ENCODE measurements at places on chromosomes 4 and X.

- DNase-seq = no peak
These were observed 72.1 kb upstream of the MAMLD1 start for GRCh38 chrX:150291014-150291413.

DNA sequence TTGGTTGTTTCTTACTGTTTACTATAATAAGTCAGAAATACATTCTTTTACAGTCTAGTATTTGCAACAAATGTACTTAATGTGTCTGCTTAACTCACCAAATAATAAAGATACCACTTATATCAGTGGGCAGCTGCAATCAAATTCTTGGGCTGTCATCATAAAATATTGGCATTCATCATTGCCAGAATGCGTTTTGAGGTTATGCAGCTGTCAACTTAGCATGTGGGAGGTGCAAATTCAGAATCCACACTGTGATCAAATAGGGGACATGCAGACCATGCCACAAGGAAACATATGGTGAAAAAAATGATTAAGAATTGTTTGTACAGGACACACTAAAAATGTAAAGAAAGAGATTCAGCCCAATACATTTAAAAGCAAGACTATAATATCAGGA, 86.5 kb downstream of the HCCS start:
- peak; percentile 50 for DNase-seq

DNA sequence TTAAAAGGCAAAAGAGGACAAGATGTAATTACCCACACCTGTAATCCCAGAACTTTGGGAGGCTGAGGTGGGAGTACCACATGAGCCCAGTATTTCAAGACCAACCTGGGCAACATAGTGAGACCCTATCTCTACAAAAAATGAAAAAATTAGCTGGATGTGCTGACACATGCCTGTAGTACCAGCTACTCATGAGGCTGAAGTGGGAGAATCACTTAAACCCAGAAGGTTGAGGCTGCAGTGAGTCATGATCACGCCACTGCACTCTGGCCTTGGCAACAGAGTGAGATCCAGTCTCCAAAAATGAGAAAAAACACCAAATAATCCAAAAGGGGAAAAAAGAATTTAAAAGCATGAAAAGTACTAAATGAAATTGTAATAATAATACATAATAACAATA, 30.8 kb downstream of the NR0B1 start:
- peak; percentile 30 for DNase-seq

DNA sequence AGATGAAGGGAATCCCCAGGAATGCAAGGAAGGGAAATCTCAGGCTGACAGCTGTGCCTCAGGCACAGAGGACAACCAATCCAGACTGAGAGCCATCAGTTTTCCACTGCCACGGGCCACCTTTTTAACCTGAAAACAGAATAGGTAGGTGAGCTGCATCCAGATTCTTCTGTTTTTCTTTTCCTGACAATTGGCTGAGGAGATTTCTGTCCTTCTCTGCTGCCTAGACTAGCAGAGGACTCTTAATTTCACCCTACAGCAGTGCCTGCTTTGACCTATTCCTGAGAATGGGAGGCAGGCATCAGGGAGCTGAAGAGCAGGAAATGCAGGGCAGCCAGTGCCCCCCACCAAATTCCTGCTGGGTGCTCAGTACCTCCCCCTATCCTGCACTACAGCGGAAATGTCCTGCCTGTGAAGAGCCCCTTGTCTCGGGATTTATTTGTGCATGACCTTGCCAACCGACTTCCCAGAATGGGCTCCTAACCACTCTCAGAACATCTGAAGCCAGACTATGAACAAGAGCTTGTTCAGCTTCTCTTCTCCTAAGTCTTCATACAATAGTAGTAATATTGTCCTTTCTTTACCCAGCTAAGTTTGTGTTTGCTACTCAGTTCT, 65.1 kb downstream of the CASK start:
- DNase-seq = no peak

GRCh38 chrX:110420771-110421499, 62.3 kb downstream of the RTL9 start:
- no peak for DNase-seq

GRCh38 chr4:73019462-73020047, 50.0 kb downstream of the COX18 start:
- DNase-seq = peak; percentile 41

- DNase-seq = peak; percentile 79
These were observed 121.0 kb downstream of the PPA2 start for GRCh38 chr4:105352826-105353225.

DNA sequence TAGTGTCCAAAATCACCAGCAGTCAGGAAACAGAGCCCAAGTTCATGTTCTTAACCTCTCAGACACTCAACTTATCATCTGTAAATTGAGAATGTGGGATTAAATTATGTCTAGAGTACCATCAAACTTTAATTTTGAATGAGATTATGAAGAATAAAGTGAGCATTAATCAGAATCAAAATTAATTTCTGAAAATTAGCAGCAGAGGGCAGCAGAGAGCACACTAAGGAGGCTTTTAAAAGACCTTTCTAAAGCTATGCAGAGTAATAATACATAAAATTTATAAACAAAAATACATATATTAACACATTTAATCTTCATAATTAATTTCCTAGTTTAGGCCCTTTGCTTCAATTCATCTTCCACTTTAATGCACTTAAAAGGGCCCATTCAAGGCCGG, 7.1 kb downstream of the TASL start:
- peak; percentile 9 for DNase-seq

DNA sequence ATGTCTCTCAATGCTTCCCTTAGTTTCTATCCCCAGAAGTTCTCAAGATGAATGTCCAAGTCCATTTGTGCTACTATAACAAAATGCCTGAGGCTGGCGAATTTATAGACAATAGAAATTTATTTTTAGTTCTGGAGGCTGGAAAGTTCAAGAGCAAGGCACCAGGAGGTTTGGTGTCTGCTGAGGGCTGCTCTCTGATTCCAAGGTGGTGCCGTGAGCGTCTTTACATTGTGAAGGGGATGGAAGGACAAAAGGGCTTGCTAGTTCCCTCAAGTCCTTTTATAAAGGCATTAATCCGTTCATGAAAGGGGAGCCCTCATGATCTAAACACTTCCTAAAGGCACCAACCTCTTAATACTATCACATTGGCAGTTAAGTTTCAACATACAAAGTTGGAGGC, 12.3 kb downstream of the TRIM2 start:
- DNase-seq = no peak

DNA sequence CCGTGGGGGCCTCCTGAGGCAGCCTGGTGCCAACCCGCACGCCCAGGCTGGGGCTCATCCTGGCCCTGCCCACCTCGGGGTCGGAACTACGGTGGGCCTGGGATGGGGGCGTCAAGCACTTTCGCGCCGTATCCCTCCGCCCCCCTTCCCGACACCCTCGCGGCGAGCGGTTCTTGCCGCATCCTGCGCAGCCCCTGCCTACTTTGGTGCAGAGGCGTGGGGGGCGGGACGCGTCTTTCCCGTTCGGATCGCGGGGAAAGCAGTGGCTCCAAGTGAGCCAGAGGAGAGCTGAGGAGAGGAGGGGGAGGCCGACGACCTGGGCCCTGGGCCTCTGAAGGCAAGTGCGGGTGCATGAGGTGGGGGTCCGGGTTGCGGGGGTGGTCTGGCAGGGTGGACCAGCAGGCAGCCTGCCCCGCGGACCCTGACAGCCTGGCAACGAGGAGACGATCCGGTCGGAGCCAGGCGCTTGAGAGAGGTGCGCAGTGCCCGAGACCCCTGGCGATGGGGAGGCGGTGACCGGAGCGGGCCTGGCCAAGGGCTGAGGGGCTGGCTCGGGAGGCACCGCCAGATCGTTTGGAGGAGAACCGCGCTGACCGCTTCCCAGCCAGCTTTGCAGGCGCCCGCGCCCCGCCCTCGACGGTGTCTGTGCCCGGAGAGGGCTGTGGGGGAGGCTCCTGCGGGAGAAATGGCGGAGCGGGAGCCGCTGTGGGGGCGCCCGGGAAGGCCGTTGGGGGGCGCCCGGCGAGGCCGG, at the start of gene GPRASP2:
Gene GPRASP2, plus strand, starts transcription at position 233 of the 751 bp plus-strand sequence. CDS start 2,422 bp downstream, outside the sequence.
- DNase-seq = peak; percentile 12

DNA sequence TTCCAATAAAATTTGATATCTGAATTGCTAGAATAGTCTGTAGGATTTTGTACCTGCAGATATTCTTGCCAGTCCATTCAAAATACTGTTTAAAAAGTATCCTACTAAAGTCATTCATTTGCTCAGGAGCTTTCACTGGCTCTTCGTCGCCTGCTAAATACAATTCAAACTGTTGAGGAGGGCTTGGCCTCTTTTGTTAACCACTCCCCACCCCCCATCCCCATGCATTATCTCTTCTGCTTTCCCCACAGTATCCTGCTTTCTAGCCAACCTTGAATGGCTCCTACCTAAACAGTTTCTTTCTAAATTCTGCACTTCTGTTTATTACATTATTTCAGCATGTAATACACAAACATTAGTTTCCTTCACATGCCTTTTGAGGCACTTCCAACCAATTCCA, 230.8 kb downstream of the CPE start:
- DNase-seq = no peak

- DNase-seq = no peak
These were observed 65.4 kb upstream of the NKX1-1 start for GRCh38 chr4:1471443-1472147.

- no peak for DNase-seq
These were observed 89.6 kb downstream of the ANTXR2 start for GRCh38 chr4:79983431-79983830.

DNA sequence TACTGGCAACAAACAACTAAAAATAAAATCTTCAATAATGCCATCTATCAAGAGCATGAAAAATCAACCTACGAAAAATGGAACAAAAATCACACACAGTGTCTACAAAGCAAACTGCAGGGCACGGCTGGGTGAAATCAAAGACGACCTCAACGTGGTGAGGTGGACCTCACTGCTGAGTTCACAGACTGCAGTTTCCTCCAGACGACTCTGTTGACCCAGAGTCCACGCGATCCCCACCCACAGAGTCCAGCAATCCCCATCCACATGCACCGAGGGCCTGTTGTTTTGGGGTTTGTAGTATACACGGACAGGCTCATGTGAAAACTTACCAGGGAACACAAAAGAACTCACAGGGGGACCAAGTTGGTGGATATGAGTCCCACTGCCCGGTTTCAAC, 31.1 kb upstream of the GTPBP6 start:
- DNase-seq = no peak

DNA sequence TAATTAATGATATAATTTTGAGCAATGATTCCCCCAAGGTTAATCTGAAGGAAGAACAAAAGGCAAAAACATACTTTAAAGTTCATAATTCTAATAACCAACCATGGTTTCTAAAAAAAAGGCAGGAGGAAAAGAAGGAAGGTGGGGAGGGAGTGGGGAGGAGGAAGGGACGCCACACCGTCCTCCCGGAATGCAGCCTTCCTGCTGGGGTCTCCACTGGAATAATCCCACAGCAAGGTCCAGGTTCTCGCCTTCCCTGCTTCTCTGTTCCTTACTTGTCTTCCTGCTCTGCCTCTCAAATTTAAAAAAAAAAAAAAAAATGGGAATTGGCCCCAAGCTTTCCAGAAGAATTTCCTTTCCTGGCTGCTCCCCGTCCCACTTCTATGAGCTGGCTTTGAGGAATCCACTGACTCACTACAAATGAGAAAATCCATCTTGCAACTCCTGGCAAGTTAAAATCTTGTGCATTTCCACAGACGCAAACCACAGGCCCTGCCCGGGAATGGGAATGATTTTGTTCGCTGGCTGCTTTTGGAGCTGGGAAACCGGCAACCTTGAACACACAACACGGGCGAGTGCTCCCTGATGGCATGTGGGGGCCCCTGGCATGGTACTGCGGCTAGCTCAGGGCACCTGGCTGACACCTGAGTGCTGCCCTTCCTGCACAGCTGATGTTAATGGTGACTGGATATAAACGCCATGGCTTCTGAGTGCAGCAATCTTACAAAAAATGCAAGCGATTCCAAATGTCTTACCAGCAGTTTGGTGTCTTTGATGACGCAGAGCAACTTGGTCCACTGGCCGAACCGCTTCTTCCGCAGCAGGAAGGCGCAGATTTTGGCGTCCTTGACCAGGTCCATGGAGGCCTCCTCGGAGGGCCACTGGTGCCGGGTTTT, 97.0 kb downstream of the AFAP1 start:
- peak; percentile 99 for DNase-seq

DNA sequence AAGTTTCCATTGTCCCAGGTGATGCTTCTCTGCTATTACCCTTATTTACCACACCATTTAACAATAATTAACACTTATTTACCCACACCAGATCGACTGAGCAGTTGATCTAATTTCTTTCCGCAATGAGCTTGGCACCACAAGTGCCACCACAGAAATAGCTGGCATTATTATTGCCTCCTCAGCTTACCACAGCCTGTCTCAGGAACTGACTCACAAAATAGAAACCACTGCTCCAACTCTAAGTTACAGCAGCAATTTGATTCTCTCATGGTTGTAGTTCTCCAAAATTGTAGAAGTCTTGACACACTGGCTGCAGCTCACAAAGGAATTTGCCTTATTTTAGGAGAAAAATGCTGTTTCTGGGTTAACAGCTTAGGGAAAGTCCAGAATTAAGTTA, 22.5 kb downstream of the ZNF721 start:
- peak; percentile 80 for DNase-seq

GRCh38 chr4:38466401-38466800, 197.6 kb upstream of the KLF3 start:
- DNase-seq = no peak

- DNase-seq = no peak
These were observed 804.5 kb upstream of the POU3F4 start for GRCh38 chrX:82703551-82703950.
